ENCODE measurements at places on chromosomes 6 and 20. TPM values are rescaled to one million over a fixed set of nuclear protein-coding genes. Genes with fewer than 3 reads are reported as not detected.

PAK5 gene
- not detected for total RNA-seq

DNA sequence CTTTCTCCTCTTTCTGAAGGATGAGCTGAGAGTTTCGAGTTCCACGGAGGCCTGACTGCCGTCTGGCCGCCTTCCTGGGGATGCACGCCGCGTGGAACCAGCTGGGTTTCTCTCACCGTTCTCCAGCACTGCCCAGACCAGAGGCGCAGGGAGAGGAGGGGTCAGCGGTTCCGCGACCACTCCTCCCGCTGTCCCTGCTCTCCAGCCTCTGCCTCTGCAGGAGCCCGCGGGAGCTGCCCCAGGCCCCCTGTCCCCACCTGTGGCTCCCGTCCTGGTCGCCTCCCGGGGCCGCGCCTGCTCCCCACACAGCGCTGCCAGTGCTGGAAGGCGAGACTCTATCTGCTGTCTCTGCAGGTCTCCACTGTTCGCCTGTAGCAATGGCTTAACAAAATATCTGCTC is 106.8 kb upstream of the AFDN start:
- DNase-seq: no peak

- DNase-seq: no peak
Measured at GRCh38 chr6:105515054-105515453, 112.2 kb upstream of the PREP start.

CST3 gene
- total RNA-seq: 1,890 TPM

NHLRC1 gene
- 0.74 TPM for total RNA-seq

DNA sequence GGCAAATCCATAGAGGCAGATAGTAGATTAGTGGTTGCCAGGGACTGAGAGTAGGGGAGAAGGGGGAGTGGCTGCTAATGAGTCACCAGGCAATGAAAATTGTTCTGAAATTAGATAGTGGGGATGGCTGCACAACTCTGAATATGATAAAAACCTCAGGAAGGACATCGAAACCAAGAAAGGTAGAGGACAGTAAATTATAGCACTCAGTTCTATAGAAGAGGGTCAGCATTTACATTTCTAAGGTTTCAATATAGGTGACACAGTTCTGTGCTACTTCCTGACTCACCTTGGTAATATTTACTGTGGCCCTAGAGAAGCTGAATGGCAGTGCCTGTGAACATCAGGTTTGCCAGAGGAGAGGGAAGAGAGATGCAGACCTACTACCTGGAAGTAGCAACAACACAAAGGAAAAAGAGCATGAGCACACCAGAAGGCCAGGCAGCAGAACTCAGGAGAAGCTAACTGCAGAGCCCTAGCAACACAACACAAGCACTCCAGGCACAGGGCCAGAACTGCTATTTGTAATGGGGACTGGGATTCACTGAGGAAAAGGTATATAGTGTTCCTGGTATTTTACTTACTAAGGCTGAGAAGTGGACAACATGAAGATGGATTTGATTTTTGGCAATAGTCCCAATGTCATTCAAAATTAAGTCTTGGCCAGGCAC is 75.9 kb downstream of the PLCG1 start:
- no peak for DNase-seq
